Fibroblast of pulmonary artery (primary cell): ENCODE measurements at places on chromosomes 12 and 14.

DNA sequence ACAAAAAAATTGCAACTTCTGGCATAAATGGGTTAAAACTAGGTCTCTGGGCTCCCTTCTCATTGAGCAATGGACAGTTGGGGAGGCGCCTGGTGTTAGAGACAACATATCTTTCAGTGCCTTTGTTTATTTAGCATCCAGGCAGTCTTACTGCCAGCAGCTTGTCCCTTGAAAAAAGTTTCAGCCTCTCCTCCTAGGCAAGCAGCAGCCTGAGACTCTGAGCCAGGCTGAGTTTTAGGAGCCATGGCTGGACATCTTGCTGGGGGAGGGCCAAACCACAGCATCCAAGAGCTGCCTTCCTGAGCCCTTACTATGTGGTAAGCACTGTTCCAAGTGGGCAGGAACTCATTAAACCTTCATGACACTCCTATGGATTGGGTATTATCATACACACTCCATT is 10.1 kb upstream of the JDP2 start:
- peak; percentile 36 for DNase-seq

DNA sequence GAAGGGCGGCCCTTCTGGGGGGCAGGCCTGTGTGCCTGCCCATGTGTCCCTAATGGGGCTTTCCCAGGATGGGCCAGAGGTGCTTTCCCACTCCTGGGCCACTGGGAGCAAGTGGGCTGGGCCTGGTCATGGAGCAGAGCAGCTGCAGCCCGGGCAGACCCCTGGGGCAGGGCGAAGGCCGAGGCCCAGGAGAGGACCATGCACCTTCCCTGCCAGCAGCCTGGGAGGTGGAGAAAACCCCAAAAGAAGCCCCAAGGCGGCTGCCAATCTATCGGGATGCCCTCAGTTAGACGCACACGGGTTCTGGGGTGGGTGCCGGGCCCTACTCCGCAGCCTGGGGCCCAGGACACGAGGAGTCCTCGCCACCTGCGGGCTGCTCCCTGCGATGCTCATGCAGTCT is 16.1 kb upstream of the CRIP2 start:
- no peak for DNase-seq

- no peak for DNase-seq
Measured at GRCh38 chr12:62915204-62915529, 19.8 kb downstream of the PPM1H start.

DNA sequence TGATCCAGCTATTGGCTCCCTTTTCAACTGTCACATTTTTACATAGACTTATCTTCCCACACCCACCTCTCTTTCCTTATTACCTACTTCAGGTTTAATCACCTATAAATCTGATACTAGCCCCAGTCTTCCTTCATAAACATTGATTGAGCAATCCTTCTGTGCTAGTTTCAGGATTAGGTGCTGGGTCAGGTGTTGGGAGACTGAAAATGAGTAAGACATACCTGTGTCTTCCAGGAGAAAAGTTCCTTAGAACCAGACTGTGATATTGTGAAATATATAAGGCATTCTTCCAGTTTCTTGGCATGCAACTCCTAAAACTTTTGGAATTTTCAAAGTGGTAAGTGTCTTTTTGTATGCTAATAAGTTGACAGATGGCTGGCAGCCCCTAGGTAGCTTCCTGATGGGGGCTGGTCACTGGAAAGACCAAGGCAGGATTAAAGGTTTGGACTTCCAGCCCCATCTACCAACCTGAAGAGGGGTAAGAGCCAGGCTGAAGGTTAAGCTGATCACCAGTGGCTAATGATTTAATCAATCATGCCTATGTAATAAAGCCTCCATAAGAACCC is 4.6 kb downstream of the ANO6 start:
- no peak for DNase-seq

DNA sequence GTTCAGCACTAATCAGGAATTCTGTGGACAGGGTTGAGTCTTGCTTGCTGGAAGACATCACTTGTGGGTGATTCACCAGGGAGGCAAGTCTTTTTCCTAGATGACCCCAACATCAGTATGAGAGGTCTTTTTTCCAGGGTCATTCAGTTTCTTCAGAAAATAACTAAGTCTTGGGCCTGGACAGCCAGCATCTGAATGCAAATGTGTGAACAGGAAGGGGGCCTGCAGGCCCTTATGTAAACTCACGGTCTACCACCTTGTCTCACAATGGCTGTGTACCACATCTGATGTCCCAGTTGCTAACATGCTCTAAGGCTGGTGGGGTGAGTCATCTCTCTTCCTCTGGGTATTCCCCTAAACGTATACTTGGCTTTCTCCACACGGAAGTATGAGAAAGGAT is 79.2 kb downstream of the HECTD4 start:
- peak; percentile 88 for DNase-seq

- no peak for DNase-seq
Measured at GRCh38 chr14:55440385-55440784, at the start of gene TBPL2. Gene TBPL2, minus strand, starts transcription at chr14:55440616. Its CDS starts 167 bp downstream, at chr14:55440449.

GRCh38 chr14:34507884-34508283 is 31.6 kb downstream of the EAPP start:
- no peak for DNase-seq

DNA sequence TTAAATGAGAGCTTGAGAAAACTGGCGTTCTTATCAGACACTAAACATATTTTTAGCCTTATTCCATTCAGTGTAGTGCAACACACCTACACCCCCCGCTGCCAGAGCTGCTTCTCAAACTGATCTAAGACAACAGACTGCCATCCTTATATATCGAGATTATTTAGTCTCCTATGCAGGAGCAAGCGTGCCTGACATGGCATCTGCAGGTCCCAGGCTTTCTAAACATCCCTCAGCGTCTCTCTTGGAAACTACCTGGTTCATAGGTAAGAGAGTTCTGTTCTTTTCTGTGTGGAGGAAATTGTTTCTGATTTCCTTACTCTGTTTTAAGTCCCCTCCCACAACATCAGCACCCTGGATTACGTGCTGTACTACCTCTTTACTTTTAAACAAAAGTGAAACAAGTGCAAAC is 117.1 kb upstream of the PTPRB start:
- no peak for DNase-seq
